GM13977 (cell line): ENCODE measurements at places on chromosomes 6 and 20.

DNA sequence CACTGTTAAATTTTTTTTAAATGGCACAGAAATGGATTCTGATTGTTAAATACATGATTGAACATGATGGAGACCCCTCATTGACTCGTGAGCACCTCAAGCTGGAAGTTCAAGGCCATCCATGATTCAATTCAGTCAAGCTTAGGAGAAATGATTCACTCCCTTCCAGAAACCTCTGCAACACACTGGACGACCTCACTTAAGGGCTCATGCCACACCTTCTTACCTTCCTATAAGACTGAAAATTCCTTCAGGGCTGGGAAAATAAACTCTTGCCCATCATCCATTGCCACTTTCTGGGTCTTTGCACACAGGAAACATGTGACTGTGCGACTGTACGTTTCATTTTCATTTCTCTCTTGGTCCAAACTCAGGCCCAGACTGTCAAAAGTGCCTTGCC, 196.4 kb downstream of the TBXT start:
- no peak for DNase-seq

GRCh38 chr20:47778398-47779354, 6.6 kb downstream of the SULF2 start:
- no peak for DNase-seq

DNA sequence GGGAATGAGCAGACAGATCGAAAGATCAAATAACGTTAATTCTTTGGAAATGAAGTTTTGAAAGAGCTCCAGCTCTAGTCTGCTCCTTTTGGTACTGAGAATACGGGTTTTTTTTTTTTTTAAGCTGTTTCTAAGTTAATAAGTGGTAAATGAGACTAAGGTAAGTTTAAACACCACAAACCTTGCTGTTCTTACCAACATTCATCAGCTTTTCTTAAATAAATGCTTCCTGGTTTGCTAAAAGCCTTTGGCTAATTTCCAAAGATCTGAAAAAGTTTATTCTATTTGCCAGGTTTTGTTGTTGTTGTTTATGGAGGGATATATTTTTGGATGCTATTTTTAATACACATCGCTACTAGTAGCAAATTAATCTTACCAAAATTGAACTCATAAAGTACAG, 55.1 kb upstream of the STXBP5 start:
- DNase-seq = no peak

- DNase-seq = no peak
Measured at GRCh38 chr20:61753987-61754956, 311.4 kb downstream of the TAF4 start.

DNA sequence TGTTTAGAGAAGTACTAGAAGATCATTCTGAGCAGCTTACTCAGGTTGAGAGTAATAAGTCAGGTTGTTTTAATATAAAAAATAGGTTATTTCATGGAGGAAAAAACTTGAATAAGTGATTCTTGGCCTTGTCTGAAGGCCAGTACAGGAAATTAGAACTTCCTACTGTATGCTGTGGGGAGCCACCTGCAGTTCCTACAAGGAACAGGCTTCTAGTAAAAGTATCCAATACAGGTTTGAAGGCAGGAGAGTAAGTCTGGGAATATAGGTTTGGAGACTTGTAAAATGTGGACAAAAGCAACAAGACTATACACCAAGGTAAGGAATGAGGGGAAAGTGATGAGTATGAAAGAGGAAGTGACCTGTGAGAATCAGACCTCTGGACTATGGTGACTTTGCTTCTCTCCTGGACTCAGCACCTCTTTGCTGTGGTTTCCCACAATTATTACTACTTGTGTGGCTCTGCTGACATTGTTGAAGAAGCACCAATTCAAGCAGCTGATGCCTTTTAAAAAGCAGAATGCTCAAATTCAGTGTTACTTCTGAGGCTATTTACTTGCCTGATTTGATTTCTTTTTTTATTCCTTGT, 278.6 kb downstream of the TBC1D7 start:
- no peak for DNase-seq

DNA sequence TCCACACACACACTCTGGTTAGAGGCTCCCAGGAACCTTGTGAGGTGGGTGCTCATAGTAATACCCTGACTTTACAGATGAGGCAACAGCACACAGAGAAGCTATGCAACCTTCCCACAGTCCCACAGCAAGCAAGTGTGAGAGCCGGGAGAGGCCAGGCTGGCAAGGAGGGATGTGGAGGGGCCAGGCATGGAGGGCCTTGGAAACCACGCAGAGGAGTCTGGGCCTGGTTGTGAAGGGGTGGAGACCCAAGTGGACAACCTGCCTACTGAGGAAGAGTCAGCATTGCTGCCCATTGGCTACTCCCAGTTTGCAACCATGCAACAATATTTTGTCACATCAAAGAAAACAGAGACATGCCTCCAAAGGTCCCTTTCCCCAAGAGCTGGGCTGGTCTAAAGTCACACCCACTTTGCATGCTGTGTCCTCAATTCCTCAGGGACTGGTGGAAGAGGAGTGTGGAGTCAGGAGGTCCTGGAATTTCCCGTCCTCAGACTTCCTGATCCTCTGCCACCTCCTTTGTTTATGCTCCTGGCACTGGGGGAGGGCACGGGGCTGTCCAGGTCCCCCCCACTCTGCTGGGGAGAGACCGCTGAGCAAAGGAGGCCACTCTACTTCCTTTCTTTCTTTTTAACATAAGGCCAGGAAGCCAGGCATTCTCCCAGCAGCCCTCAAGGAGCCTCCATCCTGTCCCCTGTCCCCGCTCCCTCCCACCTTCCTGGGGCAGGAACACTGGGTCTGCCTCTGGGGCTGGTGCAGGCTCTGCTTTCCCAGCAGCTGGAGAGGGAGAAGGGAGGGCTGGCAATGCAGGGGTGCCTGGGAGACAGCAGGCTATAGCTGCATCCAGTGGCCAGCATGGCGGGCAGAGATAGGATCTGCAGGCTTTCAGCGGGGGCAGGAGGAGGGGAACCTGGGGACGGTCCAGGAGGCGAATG, 68.3 kb downstream of the NOL4L start:
- DNase-seq = no peak
